CD4-positive, alpha-beta T cell treated with Interleukin-15 for 4 hours (primary cell): ENCODE measurements at places on chromosomes 11 and 22.
A peak's percentile ranks its signal among the peaks of the same experiment; 100 is the strongest.

GRCh38 chr22:32853662-32854061, 52.2 kb downstream of the TIMP3 start:
- no peak for DNase-seq

GRCh38 chr11:66316849-66317251, at the start of gene CD248:
Gene CD248 (minus strand): TSS chr11:66317044. CDS start chr11:66317027, 17 bp downstream.
- no peak for DNase-seq

GRCh38 chr11:17887779-17888178, 125.1 kb downstream of the SERGEF start:
- no peak for DNase-seq

DNA sequence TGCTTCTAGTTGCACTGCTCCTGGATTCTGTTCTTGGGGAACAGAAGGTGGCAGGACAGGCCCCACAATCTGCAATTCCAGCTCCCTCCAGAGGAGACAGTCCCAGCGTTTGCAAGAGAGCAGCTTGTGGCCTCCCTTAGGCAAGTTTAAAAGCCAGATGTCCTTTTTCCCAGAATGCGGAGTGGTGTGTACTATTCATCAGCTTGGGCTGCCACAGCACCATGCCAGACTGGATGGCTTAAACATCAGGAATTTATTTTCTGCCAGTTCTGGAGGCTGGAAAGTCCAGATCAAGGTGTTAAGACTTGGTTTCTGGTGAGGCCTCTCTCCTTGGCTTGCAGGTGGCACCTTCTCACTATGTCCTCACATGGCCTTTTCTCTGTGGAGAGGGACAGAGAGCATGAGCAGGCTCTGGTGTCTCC, 11.7 kb downstream of the MIAT start:
- DNase-seq: no peak

GRCh38 chr11:59708537-59708936, 5.1 kb downstream of the OR10V1 start:
- DNase-seq: no peak

DNA sequence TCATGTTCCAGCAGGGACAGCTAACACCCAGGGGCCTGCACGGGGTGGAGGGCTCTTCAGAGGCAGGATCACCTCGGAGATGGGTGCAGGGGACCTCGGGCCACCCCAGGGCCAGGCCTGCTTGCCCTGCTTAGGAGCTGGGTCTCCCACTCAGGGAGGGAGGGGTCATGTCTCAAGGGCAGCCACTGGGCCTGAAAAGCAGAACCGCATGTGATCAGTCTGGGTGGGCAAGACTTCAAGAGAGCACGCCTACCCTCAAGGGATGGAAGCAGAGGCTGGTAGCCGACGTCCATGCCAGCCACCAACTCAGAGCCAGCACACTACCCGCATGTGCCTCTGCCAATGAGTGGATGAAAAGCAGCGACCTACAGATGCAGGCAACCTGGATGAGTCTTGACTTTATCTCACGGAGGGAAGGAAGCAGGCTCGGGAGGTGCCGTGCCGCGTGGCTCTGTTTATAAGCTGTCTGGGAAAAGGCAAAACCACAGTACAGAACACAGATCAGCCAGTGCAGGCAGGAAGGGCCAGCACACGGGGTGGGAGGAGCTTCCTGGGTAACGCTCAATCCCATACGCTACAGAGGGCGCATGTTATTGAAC, 16.0 kb downstream of the TBX1 start:
- DNase-seq: no peak

DNA sequence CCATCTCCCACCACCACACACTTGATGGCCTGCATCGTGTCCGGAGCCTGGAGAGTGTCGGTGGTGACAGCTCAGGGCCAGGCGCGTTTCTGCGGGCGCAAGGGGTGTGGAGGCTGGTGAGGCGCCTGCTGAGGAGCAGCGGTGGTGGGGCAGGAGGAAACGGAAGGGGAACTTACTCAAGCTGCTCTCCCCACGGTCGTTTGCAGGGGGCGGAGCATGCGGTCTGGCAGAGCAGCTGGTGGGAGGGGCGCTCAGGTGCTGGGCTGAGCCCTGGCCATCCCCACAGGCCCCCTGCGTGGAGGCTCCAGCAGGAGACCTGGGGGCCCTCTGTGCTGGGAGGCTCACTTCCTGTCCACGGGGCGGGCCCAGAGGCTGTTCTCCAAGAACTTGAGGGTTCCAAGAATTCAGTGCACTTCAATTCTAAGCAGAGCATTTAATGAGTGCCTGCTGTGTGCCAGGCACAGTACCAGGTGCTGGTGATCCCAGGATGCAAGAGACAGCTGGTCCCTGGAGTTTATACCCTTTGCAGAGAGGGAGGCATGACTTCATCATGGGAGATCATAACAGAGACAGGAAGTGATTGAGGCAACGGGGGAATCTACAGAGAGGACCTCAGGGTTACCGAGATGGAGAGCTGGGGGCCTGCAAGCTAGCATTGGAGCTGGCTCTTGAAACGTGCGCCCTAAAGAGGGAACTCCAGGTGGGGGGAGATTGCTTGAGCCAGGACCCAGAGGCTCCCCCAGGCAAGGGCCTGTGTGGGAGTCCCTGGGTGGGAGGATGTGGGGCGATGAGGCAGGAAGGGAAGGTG, at the start of gene RAC2:
Gene RAC2 (minus strand): TSS at position 156 of the 808 bp plus-strand sequence. CDS start 121 bp downstream, at position 35.
- peak; percentile 91 for DNase-seq

DNA sequence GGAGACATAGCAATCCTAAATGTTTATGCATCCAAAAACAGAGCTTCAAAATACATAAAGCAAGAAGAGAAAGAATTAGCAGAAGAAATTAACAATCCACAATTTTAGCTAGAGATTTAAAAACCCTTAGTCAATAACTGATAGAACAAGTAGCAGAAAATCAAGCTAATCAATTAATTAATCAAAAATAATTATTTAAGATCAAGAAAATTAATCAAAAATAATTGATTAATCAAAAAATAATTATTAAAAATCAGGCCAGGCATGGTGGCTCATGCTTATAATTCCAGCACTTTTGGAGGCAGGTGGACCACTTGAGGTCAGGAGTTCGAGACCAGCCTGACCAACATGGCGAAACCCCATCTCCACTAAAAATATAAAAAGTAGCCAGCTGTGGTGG, 29.2 kb downstream of the C11orf24 start:
- DNase-seq: no peak

DNA sequence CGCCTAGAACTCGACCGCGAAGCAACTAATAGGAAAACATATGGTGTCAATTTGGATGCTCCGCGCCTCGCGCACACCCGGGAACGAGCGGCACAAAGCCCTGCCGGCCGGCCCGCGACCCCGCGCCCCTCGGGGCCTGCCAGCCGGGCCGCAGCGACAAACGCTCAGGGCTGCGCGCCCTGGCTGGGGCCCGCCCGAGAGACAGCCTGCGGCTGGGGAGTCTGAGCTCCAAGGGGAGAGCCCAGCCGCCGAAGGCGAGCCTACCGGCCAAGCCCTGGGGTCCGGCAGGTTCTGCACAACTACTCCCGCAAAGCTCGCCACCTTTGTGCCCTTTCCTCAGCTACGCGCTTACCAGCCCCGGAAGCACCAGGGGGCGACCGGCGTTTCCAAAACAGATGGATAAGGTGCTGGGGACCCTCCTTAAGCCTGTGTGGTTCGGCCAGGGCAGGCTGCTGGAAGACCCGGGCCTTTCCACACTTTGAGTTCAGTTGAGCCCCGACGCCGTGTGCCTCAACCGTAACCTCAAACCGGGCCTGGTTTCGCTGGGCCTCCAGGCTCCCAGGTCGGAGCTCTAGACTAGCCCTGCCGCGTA, 6.0 kb downstream of the PAX6 start:
- no peak for DNase-seq

- DNase-seq: no peak
Measured at GRCh38 chr11:32580967-32581366, 2.7 kb upstream of the EIF3M start.

DNA sequence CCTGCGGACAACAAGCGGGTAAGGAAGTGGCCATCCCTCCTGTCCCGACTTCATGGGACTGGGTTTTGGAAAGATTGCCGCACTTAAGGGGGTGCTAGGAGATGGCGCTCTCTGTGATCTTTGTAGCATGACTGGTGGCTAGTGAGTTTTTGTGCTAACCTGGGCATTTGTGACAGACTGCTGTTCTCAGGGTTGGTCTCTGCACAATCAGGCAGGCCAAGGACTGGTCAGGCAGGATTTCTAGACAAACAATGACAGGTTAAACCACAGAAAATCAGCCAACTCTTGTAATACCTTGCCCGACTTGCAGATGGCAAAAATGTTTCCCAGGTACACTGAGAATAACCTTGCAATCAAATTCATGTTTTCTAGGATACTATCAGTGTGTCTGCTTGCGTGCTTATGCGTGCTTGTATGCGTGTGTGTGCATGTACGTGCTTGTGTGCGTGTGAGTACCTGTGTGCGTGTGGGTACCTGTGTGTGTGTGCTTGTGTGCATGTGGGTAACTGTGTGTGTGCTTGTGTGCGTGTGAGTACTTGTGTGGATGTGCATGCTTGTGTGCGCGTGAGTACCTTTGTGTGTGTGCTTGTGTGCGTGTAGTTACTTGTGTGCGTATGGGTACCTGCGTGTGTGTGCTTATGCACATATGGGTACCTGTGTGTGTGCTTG, 25.6 kb upstream of the SORL1-AS1 start:
- DNase-seq: no peak

DNA sequence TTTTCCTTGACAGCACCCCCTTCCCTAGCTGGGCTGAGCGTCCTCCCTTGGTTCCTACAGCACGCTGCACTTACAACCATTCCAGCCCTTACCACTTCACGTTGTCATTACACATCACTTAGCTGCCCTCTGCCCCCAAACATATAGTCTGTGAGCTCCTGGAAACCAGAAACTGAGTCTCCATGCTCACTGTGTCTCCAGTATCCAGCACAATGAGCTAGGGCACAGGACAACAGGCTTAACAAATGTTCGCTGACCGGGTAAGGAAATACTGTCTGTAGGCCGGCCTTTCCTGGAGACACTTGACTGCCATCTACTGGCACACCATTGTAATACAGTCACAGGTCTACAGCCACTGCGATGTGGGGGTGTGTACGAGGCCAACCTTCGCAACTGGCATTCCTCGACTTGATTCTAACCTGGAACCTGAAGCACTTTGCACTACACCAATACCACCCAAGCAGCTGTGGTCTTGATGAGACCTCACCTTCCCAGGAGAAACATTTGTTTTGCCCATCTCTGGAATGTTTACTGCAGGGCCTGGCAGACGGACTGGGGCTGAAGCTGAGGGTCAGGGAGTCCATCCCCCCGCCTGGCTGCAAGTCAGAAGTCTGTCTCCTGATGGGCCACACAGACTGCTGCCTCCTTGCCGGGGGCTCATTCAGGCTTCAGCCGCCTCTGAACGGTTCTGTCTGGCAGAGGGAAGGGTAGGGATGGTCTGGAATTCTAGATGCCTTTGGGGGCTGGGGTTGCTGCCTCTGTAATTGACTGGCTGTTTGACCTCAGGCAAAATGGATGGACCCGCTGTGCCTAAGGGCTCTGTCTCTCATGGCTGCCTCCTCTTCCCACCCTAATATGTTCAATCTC, 72.0 kb downstream of the SYN3 start:
- DNase-seq: peak; percentile 21

- DNase-seq: no peak
Measured at GRCh38 chr11:12631651-12632050, 42.6 kb upstream of the TEAD1 start.

- no peak for DNase-seq
Measured at GRCh38 chr22:44165286-44165874, 15.3 kb upstream of the PARVG start.

- no peak for DNase-seq
Measured at GRCh38 chr11:75667255-75667830, 1.5 kb downstream of the MAP6 start.

- no peak for DNase-seq
Measured at GRCh38 chr11:80031014-80031600, 590.3 kb upstream of the TENM4 start.

- no peak for DNase-seq
Measured at GRCh38 chr11:121793291-121793690, 322.7 kb downstream of the BLID start.

DNA sequence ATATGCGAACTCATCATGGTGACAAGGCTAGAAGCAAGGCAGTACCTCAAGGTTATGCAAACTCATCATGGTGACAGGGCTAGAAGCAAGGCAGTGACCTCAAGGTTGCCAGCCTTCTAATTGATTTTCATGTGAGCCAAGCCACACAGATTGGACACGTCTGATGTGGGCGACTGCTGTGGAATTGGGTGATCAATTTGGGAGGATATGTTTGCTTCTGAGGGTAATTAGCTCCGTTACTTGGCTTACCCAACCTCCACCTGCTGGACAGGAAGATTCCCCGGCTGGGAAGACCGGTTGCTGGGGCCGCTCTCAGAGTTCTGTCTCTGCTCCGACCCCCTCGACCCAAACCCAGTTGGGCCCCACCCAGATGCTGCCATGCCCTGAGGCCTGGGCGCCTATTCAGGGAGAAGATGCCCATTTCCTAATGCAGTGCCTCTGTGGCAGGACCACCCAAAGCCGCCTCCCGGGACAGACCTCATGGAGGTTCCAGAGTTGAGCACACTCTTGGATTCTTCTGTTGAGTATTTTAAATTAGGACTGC, 69.9 kb upstream of the SHANK2 start:
- DNase-seq: no peak

- DNase-seq: no peak
Measured at GRCh38 chr11:75342231-75342918, 9.1 kb downstream of the ARRB1 start.

DNA sequence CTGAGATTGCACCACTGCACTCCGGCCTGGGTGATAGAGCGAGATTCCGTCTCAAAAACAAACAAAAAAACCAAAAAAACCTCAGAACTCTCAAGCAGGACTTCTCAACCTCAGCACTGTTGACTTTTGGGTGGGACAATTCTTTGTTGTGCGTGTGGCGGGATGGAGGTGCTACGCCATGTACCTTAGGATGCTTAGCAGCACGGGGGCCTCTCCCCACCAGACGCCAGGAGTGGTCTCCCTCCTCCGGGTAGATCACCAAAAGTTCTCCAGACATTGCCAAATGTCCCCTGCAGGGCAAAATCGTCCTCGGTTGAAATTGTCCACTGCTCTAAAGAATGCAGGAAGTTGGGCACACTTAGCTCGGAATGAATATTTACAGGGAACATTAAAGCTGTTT, 26.9 kb upstream of the ATXN10 start:
- DNase-seq: no peak

GRCh38 chr22:37291559-37292298, 9.4 kb downstream of the CYTH4 start:
- DNase-seq: no peak

DNA sequence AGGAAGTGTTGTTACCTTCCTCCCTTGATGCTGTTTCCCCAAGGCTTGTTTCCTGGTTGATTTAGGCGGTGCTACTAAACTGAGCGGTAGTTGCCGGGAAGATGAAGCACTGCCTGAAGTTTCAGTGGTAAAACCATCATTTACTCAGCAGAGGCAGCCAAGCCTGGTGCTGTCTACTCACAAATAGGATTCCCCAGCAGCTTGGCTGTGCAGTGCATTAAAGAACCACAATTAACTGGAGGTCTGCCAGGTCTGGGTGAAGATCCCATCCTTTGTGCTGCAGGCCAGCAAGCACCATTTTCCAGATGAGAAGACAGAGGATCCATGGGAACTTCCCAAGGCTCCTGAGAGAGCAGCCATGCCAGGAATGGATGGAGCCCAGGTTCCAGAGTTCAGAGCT, 231.9 kb upstream of the E2F8 start:
- DNase-seq: no peak

DNA sequence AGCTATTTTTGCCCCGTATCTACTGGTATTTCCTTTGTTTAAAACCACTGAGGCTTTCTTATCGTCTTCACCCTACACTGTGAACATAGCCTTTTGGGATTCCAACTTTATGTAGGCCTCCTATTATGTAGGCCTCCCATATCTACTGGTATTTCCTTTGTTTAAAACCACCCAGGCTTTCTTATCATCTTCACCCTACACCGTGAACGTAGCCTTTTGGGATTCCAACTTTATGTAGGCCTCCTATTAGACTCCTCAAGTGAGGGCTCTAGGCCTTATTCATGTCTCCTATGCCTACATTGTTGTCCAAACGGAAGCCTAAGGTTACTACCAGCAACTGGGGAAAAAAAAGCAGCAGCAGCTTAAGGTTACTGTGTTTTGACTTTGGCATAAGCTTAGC, 23.7 kb downstream of the CEP295 start:
- no peak for DNase-seq
